Mesenteric fat pad (tissue), 1 donor: ENCODE measurements at places on chromosomes 11 and 22. TPM values are rescaled to one million over a fixed set of nuclear protein-coding genes. Genes with fewer than 3 reads are reported as not detected.

The ZDHHC5 gene
- 65.4 TPM for total RNA-seq

The OR5B21 gene
- total RNA-seq, result not detected

The SEC14L3 gene
- total RNA-seq, result not detected

The CCDC87 gene
- not detected for total RNA-seq

The TRIM64C gene
- not detected for total RNA-seq

The RIMBP3B gene
- total RNA-seq, result 0.06 TPM

The ADM gene
- 663 TPM for total RNA-seq

The HIC2 gene
- total RNA-seq, result 5.5 TPM

The LYVE1 gene
- total RNA-seq, result 352 TPM

DNA sequence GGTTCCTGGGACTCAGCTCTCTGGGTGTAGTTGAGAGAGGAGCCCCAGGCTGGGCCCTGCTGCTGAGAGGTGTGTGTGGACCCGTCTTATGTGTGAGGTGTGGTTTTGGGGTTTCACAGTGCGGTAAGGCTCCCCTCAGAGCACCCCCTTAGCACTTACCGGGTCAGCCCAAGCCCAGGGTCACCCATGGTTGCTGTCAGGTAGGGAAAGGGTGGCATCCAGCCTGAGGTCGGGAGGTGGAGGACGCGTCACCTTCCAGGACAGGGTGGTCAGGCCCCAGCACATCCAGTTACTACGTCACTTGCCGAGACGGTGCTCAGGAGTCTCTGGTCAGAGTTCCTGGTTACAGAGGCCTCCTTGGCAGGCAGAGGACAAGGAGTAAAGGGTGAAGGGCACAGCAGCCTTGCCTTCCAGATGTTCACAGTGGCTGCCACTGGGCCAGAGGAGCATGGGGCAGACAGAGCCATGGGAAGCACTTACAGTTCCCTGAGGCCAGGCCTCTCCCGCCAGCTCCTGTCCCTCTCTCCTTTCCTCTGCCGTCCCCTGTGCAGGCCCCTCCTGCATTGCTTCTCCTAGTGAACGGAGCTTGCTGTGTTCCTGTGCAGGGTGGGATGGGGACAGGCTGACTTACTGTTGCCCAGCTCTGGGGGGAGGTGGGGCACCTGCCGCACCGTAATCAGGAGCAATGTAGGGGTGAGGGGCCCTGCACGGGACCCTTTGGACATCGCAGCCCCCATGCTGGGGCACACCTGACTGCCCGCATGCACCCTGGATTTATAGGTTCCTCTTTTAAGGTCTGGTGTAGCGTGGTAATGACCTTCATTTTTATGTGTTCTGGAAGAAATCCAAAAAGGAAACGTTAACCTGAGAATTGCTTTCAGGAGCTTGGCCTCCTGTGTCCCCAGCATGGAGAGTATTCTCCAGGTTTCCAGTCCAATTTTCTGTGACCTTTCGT, 285.9 kb downstream of the TBC1D22A start:
- no peak for DNase-seq

- DNase-seq, result no peak
Observed at GRCh38 chr11:11471201-11471600, 118.2 kb upstream of the CSNK2A3 start.

- DNase-seq, result no peak
Observed at GRCh38 chr11:24619900-24620299, 123.0 kb downstream of the LUZP2 start.

GRCh38 chr22:36773935-36774334, 2.0 kb downstream of the IFT27 start:
- DNase-seq, result no peak

DNA sequence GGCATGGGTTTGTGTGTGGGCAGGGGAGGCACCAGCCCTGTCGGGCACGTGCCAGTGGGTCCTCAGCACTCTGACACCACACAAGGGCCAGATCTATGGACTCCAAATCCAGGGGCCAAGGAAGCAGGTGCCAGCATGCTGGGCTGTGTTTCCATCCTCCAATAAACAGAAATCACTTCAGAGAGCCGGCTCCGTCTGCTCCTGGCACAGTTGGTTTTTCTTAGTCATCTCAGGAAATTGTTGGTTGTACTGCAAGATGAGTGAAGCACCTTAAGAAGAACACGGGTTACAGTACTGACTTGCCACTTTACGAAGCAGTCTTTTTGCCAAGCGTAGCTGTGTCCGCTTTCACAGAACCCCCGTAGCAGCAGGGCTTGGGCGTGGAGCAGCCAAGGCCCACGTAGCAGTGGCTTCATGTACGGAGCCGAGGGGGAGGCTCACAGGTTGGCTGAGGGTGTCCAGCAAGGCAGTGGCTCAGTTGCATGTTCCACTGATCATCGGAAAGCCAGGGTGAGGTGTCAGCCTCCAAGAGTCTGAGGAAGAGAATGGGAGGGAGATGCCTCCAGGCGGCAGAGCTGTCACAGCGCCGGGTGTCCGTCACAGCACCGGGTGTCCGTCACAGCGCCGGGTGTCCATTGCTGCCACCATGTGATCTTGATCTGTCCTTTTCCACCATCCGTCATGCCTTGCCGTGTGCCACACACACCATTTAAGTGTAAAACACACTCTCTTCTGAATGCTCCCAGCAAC, 314.9 kb downstream of the CTTN start:
- no peak for DNase-seq

GRCh38 chr11:61626580-61627380, 45.9 kb upstream of the SYT7 start:
- DNase-seq, result no peak

DNA sequence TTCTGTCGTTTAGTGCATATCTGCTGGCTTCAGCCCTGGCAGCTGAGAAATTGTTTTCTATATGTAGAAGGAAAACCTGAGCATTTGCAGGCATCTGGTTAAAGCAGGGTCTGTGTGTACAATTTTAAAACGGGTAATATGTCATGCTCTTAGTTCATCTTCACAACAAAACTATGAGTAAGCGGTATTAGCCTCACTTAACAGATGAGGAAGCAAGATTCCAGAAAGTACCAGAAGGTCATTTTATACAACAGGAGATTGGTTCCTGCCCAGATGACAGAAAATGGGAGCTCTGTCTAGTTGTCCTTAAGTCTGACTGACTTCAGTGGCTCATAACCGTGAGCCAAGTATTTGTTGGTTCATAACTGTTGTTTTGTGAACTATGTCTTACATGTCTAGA, 1.1 kb downstream of the TIMM10B start:
- DNase-seq, result no peak

DNA sequence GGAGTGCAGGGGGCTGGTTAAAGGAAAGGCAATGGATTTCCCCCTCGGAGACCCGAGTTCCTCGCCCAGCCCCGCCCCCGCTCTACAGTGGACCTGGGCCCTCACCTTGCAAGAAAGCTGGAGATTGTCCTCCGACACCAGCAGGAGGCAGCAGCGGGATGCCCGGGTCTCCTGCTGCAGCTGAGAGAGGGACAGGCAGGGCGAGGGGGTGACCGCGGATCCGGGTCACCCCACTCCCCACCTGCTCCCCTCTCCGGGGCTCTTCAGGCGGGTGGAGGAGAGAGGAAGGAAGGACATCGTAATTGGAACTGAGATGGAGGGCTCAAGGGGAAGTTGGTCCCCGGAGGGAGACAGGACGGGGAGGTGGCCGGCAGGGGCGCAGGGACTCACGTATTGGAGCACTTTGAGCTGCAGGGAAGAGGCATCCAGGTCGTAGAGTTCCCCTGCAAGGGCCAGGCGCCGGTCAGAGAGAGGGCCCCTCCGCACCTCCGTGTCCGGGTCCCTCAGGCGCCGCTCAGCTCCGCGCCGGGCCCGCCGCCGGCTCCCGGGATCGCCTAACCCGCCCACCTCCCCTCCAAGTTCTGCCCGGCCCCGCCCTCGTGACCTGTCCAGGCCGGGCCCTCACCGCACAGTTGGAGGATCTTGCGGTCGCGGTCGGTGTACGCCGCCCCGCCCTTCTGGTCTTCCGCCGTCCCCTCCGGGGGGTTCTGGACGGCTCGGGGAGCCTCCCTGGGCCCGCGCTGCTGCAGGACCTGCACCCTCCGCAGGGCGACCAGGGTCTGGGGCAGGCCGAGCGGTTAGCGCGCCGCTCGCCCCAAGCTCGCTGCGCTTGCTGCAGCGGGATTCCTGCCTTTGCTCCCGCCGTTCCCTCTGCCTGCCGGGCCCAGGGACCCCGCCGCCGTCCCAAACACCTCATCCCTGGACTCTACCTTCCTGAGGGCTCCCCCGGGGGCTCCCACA, 84.1 kb downstream of the PDE2A start:
- DNase-seq, result no peak

DNA sequence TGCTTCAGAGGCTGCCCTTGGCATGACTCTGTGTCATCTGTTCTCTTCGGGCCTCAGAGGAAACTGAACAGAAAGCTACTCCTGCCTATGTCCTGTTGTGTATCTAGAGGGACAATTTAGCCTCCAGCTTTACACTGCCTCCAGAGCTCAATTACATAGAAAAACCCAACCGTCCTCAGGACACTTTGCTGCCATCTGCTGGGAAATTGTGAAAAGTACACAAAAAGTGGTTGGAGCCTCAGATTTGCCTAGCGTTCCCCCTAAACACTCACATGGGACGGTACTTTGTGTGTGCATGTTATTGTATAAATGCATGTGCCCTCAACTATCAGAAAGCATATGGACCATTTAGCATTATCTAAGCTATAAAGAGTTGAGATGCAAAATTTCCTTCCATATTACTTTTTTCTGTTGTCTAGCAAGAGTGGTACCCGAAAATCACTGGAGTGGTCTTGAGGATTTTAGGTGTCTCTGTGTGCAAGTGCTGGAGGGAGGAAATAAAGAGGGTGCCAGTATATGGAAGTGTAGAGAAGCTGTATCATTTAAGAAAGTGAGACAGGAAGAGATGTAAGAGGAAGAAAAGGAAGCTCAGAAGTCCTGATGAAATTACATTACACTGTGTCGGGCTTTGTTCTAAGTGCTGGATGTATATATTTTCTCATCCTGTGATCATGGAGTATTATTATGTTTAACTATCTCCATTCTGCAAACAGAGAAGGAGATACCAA, 8.7 kb upstream of the MS4A4E start:
- DNase-seq, result no peak

DNA sequence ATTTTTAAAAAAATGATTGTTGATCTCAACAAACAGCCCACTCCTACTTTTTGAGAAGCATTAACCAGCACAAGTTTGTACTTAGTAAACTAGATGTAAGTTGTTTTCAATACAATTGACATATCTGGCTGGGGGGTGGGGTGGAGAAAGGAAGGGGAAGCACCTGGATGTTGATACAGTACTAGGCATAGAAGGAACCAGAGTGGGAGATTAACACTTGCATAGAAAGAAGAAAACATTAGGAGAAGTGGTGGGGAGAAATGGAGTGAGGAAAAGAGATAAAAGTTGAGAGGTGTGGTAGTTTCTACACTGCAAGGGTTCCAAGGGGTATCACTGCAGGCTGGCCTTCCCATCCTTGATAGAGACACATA, 10.6 kb upstream of the GAB2 start:
- no peak for DNase-seq

DNA sequence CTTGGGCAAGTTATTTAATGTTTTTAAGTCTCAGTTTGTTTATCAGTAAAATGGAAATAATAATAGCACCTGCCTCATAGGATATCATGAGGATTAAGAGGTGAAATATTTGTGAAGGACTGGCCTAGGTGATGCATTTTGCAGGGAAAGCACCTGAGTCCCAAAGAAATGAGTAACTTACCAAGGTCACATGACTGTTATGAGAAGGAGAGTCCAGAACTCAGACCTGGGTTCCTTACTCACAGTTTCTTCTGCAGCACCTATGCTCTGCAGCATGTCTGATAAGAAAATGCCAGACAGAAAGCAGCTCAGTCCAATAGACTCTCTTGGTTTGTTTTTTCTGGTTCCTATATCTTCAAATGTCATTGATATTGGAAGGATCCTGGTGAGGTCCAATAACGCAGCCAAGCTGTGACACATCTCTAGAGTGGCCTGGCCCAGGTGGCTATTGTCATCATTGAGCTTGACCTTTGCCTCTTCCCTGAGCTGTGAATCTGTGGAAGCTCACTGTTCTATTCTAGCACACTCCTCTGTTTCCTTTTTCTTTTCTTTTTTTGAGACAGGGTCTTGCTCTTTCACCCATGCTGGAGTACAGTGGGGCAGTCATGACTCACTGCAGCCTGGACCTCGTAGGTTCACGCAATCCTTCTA, 174.7 kb upstream of the NAV2 start:
- no peak for DNase-seq

DNA sequence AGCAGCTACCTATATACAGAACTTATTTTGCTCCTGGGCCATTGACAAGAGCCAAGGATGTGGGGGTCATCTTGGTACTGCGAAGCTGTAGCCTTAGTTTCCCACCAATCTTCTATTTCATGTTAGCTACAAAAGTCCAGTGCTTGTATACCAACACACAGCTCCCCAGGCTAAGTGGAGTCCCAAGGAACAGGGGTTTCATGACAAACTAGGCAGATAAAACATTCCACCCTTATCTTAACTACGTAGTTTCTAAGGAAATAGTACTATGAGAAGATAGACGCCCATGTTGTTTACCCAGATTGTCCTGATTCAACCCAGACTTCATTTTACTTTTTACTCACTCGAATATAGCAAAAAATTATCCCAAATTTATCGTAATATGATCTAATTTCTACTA, 218.5 kb downstream of the DYNC2H1 start:
- DNase-seq, result no peak

GRCh38 chr22:33598821-33599220, 321.5 kb downstream of the LARGE1 start:
- DNase-seq, result no peak

GRCh38 chr22:45526281-45526680, 23.6 kb downstream of the FBLN1 start:
- DNase-seq, result no peak

DNA sequence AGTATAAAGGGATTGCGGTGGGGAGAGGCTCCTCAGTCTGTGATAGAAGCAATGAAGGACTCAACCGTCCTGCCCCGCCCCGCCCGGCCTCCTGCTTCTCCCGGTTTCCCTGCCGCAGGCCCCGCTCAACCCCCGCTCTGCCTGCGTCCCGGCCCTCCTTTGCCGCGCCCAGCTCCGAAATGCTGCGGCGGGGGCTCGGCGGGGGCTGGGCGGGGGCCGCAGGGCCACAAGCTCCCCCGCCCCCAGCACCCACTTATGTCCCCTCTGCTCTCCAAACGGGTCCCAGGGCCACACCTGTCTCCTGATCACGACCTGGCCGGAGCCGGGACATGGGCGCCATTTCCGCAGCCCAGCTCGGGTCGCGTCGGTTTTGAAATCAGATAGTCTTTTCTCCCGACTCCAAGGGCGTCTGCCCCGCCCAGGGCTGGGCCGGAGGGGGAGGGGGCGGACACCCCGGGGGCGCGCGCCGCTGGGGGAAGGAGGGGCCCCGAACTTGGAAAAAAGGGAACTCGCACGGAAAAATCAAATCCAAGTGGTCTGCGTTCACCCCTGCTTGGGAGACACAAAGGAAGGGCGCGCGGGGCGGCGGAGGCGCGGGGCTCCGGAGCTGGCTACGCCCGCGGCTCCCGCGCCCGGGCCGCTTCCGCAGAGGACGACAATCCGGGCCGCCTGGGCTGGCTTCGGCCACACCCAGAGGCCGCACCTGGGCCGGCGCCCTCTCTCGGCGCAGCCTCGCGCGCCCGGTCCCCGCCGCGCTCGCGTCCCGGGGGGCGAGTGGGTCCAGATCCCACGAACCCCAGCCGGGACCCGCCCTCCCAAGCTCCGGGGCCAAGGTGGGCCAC, 70.6 kb upstream of the EP300 start:
- peak; percentile 92 for DNase-seq

- DNase-seq, result no peak
Observed at GRCh38 chr22:20090730-20091240, 10.7 kb downstream of the DGCR8 start.

- no peak for DNase-seq
Observed at GRCh38 chr11:121248496-121248895, 44.1 kb upstream of the SC5D start.

GRCh38 chr11:5527716-5528115, 11.2 kb upstream of the UBQLNL start:
- DNase-seq, result no peak
